ENCODE measurements at places on chromosomes 6 and 20.

DNA sequence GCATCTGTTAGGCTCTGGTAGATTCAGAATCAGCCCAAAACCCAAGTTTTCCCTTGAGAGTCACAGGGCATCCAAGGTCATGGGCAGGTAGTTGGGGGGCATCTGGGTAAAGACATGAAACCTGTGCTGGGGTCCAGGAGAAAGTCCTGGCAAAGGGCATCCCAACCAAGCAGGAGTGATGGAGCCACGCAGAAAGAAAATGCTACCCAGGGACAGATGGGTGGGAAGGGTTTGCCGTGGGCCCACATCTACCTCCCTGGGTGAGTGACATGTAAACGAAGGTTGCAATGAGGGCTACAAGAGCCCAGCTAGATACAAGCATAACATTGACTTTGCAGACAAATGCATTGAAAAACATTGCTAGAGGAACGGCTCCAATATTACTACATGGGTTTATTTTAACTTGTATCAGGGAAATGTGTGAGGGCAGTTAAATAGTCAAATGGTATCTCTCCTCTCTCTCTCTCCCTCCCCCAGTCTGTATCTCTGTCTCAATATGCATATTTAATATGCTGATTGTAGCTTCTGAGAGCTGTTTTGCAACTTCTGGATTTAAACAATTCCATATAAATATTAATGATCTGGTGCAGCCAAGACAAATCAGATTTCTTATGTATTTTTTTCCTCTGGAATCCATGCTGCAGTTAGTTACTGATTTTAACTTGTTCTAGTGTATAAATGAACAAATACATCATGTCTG lies 135.7 kb downstream of the SYNDIG1 start:
- no peak for DNase-seq

- DNase-seq = no peak
Measured at GRCh38 chr20:43176726-43177125, 13.0 kb downstream of the PTPRT start.

- no peak for DNase-seq
Measured at GRCh38 chr6:121590916-121591315, 155.5 kb downstream of the GJA1 start.

DNA sequence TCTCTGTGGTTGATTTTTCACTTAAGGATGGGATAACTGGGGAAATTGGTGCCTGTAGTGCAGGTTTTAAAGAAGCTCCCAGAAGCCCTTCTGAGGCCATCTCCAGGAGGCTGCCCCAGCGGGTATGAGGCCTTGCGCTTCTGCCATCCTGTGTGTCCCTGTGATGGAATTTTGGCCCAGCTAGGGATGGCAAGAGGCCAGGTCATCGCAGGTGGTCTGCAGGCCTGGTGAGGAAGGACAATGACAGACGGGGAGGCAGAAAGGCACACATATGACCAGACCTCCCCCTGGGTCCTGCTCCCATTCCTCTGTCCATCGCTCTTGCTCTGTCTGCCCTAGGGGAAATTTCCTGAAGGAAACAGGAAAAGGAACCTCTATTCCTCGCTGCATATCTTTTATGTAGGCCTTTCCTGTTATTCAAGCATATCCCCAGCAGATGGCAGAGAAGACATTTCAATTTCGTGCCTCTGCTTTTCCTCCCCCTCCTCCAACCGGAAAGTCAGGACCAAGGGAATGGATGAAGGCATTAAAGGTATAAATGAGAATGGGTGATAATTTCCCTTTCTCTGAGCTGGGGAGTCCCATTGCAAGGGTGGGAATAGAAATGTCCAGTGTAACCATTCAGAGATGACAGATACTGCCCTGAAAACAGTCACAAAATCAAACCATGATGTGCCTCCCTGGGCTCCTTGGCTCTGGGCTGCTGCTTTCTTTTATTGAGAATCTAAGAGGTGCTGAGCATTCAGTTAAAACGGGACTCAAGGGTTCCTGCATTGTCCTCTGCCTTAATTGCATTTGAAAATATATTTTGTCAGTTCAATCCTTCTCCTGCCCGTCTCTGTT lies 17.6 kb upstream of the HLA-F start:
- no peak for DNase-seq

GRCh38 chr6:95240514-95240913 lies 336.8 kb upstream of the MANEA start:
- DNase-seq = no peak

DNA sequence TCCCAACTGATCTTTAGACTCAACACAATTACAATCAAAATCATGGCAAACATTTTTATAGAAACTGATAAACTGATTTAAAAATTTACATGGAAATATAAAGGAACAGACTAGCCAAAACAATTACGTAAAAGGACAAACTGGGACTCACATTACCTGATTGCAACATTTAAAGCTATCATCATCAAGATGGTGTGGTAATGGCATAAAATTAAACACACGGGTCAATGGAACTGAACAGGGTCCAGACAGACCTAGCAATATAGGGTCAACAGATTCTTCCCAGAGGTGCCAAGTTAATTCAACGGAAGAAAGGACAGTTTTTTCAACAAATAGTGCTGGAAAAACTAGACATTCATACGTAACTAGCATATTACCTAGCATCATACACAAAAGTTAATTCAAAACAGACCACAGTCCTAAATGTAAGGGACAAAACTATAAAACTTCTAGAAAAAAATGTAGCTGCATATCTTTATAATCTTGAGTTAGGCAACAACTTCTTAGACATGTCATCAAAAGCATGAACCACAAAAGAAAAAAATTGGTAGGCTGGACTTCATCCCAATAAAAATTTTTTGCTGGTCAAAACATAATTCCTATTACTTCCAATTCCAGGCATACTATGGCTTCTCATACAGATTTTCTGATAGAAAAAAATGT lies 147.4 kb upstream of the BEND6 start:
- DNase-seq = no peak

- no peak for DNase-seq
Measured at GRCh38 chr20:7272512-7272911, 505.0 kb downstream of the BMP2 start.

GRCh38 chr6:67880939-67881705 lies 754.0 kb upstream of the ADGRB3 start:
- DNase-seq = no peak

- DNase-seq = peak; percentile 18
Measured at GRCh38 chr6:131640100-131640499, 3.0 kb downstream of the ENPP3 start.

- DNase-seq = peak; percentile 32
Measured at GRCh38 chr6:114342086-114342825, 567 bp downstream of the HS3ST5 start.

- no peak for DNase-seq
Measured at GRCh38 chr20:32356622-32357374, 1.3 kb upstream of the ASXL1 start.

- DNase-seq = peak; percentile 5
Measured at GRCh38 chr6:55069132-55069781, 105.1 kb upstream of the HCRTR2 start.

GRCh38 chr20:49775229-49775693 lies 37.4 kb upstream of the SLC9A8 start:
- DNase-seq = no peak

GRCh38 chr6:26502626-26503025 lies 2.5 kb downstream of the BTN1A1 start:
- no peak for DNase-seq

DNA sequence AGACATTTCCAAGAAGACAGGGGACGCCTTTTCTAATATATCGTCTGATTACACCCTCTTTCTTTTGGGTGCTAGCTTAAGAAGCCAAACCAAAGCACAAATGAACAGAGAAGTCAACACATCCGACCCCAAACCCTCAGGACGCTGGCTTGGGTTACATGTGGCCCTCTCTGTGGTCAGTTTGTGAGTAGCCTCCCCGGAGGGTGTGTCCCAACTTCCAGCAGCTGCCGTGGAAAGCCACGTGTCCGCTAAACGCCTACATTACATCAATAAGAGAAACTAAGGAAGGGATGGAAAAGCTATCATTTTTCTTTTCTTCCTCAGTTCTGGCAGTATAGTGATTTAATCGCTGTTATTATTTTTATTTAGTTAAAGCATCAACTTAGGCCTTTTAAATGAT lies 487 bp upstream of the BMP6 start:
- DNase-seq = no peak

DNA sequence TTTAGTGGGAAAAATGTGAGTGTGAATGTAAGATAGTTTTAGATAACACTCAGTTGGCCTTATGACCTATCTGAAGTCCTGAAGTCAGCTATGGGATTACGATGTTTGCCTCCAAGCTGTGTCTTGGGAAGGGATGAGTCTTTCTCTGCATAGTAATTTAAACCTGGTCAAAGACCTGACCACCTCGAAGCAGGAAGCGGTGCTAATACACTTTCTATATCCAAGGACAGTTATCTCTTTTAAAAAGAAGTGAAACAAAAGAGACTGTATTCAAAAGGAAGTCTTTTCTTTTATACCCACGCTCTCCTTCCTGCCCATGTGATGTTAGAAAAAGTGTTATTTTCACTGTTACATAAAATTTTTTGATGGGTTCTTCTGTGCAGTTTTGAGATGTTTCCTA lies 94.9 kb downstream of the JARID2 start:
- DNase-seq = no peak

DNA sequence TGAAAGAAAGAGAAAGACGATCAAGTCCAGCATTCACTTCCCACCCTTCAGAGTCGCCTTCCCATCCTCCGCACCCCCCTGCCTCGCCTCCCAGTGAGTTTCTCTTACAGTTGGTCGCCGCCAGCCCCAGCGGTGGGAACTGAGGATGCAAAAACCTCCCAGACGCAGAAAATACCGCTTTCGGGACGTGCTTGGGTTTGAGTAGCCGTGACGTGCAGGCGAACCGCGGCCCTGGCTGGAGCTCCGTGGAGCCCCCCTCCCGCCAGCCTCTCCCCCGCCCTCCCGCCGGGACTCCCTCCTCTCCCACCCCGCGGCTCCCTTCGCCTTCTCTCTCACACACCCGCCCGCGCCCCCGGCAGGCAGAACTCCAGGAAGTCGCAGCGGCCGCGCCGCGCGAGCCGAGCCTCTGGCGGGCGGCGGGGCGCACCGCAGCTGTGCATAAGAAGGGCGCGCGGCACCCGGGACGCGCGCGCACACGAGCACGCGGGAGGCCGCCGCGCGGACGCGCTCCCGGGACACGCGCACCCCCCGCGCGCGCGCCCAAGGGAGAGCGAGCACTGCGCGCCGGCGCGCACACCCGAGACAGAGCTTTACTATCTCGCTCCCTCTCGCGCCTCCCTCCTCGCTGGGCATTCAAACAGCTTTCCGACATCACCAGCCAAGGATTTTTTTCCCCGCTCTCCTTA lies at the start of gene ADGRB3:
Gene ADGRB3, plus strand, starts transcription at position 557 of the 686 bp plus-strand sequence. CDS start 3,394 bp downstream, outside the sequence.
- DNase-seq = peak; percentile 69

DNA sequence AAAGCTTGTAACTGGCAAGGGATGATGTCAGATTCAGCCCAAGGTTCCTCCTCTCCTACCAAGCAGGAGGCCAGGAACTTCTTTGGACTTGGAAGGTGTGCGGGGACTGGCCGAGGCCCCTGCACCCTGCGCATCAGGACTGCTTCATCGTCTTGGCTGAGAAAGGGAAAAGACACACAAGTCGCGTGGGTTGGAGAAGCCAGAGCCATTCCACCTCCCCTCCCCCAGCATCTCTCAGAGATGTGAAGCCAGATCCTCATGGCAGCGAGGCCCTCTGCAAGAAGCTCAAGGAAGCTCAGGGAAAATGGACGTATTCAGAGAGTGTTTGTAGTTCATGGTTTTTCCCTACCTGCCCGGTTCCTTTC lies 14.4 kb downstream of the TNFAIP3 start:
- DNase-seq = no peak

- peak; percentile 44 for DNase-seq
Measured at GRCh38 chr6:16494793-16495192, 256.4 kb downstream of the GMPR start.

DNA sequence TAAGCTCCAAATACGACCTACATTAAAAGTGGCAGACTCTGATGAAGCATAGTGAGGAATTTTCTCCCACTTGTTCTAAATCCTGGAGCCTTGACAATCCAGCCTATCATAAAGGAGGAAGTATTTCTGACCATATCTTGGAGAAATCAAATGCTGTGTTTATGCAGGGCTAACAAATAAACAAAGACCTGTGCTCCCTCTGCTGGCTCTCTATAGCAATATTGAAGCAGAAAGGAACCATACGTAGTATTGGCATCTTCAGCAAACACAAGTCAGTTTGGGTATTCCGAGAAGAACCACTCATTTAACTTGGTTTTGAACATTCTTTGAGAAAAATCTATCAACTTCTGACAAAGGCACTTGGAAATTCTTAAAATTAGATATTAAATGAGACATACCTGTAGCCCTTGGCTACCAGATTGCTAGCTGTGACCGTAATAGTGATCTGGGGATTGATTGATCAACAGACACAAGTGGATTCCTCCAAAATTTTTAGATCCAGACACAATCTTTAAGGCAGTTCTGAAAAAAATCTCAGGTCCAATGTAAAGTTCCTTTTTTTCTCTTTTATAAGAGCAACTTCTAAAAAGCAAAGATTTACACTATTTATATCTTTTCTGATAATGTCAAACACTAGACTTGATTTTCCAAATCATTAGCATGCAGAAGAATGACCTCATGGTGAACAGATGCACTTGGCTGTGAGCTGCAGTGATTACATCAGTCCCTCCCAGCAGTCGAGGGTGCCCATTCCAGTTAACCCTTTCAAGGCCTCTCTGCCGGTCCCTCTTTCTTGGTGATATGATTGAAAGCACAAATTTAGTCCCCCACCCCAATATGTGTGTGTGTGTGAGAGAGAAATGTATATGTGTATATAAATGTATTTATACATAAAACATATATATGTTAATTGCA lies 40.2 kb downstream of the INSM1 start:
- no peak for DNase-seq

GRCh38 chr6:36781669-36782068 lies 57.6 kb downstream of the CPNE5 start:
- DNase-seq = peak; percentile 56

DNA sequence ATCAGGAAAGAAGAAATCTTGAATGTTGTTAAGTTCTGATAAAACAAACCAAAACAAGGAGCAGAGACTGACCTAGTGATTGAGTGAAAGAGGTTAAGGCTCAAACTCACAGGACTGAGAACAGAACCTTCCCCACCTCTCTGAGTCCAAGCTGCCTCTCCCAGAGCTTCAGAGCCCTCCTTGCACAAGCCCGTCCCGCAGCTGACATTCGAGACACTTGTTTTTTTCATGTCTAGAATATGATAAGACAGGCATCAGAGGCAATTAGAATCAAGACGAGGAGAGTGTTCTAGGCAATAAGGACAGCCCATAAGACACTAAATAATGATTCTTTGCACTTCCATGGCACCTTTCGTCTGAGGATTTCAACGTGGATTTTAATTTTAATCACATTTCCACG lies 140.6 kb downstream of the PXDC1 start:
- DNase-seq = no peak

DNA sequence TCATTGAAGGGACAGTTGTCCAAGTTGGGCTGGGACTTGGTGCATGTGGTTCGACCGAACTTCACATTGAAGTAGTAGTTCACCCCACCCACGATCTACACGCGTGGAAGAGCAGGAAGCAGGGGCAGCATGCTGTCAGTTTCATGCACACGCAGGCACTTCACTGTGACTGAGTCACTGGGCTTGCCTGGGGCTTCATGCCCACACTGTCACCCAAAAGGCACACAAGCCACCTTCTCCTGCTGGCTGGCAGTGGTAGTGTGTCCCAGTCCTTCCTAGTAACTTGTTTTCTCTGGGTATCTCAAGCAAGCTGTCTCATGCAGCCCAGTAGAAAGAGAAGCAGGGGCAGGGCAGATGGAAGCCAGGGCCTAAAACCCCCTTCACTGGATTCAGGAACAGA lies 2.0 kb downstream of the CST5 start:
- DNase-seq = no peak
